Dermis blood vessel endothelial cell (primary cell): ENCODE measurements at places on chromosomes 6 and 20. TPM values are rescaled to one million over a fixed set of nuclear protein-coding genes. Genes with fewer than 3 reads are reported as not detected.

CDS2 gene
- total RNA-seq: 71.5 and 105 TPM in 2 replicates

SLC26A8 gene
- total RNA-seq: under 0.01 TPM in 1 of 2 replicates, not detected in the other

SLC17A1 gene
- 0.05 TPM in 1 of 2 replicates, not detected in the other for total RNA-seq

PROCR gene
- 124 and 176 TPM in 2 replicates for total RNA-seq

FOXA2 gene
- not detected in 2 replicates for total RNA-seq

POU3F2 gene
- not detected in 2 replicates for total RNA-seq
